ENCODE measurements at places on chromosomes 6 and 20.

DNA sequence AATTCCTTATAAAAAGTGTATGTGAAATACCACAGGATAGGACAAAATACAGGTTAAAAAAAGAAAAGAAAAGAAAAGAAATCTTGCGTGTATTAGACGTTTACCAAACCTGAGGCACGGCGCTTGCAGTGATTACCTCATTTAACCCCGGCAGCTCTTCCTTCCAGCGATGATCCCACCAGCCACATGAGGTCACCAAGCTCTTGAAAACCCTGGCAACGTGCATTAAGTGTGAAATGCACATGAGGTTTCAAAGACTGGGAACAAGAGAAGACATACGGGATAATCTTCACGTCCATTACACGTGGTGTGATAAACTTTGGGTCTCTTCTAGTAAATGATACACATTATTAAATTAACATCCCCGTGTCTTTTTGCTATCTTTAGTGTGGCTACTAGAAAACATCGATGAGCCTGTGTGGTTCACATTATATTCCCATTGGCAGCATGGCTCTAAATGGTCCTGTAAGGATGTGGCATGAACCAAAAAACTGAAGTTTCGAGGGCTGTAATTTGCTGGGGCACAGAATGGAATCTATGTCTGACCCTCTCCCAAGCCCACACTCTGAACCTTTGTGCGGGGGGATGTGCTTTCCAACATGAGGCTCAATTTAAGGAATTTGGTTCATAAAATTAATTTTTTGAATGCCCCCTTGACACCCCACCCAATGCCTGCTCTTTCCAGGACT is 59.2 kb upstream of the THBS2 start:
- DNase-seq: no peak

GRCh38 chr6:79246891-79247290 is 12.4 kb upstream of the HMGN3 start:
- no peak for DNase-seq

GRCh38 chr6:35272005-35272404 is 12.5 kb downstream of the ZNF76 start:
- no peak for DNase-seq

- DNase-seq: no peak
Measured at GRCh38 chr20:63578224-63579016, 4.4 kb upstream of the HELZ2 start.

DNA sequence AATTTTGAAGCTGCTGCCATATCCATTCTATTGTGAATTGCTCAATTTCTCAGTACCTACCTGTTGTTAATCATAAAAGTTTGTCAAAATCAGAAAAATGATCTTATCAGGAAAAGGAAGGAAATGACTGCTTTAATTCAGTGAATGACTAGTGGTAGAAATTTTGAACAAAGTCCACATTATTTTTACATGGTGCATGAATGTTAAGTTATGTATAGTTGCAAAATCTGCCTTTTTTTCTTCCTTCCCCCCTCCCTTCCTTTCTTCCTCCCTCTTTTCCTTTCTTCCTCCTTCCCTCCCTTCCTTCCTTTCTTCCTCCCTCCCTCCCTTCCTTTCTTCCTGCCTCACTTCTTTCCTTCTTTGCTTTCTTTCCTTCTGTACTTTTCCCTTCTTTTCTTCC is 127.1 kb upstream of the TSHZ2 start:
- no peak for DNase-seq

- no peak for DNase-seq
Measured at GRCh38 chr6:40946738-40947301, 92.2 kb downstream of the UNC5CL start.

DNA sequence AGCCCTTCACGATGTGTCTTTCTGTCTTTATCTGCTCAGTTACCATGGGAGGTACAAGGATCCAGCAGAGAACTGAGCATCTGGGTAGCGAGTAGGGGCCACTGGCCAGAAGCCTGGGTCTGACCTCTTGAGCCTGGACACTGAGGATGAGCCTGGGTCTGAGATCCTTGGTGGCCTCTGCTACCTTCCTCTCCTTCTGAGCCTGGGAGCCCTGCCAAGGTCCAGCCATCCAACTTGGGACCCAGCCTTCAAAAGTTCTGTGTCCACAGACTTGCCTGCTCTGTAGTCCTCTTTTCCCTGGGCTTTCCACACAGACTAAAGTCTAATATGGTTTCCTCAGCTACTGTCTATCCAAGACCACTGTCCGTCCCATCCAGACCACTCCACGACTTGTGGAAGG is 60.2 kb upstream of the NAA20 start:
- no peak for DNase-seq

GRCh38 chr6:21128601-21129000 is 464.9 kb upstream of the SOX4 start:
- DNase-seq: no peak

DNA sequence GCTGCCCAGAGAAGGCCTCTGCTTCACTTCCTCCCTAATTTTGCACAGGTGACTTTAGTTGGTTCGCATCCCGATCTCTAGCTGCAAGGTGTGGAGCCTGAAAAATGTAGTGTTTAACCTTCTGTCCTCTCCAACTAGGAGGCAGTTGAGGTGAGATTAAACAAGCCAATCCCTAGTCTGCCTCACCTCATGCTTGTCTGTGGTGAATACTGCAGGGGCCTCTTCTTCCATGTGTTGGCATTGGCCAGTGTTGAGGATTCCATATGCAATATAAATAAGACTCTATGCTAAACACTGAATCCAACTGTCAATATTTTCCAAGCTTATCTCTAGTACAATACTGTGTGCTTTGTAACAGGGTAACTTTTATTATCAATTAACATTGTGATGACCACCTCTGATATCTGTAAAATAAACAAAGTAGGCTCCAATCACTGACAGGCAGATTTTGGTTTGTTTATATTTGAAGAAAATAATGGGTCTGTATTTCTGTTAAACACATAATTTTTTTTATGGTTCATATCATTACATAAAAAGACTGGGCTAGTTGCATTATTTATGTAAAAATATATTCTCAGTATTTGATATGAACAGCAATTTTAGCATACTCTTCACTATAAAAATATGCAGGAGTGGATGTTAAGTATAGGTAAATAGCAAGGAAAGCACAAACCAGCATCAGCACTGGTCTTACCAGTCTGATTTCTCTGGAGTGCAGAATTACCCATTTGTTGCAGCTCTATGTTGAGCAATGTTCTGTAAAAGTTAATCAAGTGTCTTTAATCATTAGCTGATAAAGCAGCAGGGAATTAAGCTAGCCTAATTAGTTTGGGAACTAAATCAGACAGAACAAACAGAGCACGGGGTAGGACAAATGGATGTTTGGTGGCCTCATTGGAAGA is 74.0 kb downstream of the ANKRD6 start:
- DNase-seq: no peak

DNA sequence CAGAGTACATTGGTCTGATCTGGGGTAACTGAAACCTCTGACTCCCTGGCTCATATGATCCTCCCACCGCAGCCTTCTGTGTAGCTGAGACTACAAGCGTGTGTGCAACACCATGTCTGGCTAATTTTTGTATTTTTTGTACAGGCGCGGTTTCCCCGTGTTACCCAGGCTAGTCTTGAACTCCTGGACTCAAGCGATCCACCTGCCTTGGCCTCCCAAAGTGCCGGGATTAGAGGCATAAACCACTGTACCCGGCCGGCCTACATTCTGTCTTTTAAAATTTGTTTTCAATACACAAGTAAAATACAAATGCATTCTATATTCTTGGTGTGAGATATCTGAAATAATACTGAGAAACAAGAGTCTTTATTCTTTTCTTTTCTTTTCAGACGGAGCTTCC is 1.7 kb upstream of the CBFA2T2 start:
- no peak for DNase-seq

- DNase-seq: no peak
Measured at GRCh38 chr6:36698871-36699271, 1.2 kb downstream of the RAB44 start.

DNA sequence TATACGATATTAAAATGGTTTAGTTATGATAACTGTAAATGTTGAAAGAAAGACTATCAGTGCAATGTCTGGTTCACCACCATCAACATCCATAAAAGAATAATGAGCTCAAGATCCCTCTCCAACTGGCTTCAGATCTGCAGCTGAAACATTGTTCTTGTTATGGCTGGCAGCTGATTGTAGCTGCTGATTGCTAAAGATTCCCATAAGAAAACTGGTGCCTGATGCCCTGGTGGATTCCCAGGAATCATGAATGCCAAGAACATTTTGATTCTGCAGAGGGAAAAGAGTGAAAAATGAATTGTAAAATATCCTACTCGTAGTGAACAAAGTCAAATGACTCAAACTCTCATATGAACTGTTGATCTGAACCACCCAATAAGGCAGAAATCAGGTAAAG is 1160.2 kb downstream of the EPHA7 start:
- no peak for DNase-seq

- no peak for DNase-seq
Measured at GRCh38 chr6:90537723-90538258, 49.1 kb downstream of the MAP3K7 start.

- no peak for DNase-seq
Measured at GRCh38 chr6:108650325-108650724, 89.6 kb downstream of the FOXO3 start.

DNA sequence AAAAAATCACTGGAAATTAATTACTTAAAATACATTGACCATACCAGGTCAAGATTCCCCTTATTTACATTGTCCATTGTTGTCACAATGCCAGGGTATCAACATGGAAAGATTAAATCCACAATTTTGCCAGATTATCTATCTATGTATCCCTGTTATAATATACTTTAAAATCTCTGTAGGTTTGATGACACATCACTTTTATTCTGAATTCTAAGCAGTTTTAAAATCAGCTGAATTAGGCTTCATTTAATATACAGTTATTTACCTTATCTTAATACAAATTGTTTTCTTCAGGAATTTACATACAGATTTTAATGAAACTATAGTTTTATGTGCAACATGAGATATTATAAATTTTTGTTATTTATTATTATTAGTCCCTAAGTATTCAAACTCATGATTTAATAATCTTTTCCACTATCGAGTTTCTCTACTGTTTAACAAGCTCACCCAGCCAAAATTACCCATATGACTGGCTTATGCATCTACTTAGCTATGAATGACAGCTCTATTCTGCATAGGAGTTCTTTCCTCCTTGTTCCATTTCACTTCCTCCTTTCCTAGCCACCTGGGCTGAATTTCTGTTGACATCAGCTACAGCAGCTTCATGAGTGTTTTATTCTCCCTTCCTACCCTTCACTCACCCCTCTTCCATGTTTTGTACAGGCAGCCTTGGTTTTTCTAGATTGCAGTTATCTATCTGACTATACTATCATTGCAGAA is 654.2 kb upstream of the MAP3K7 start:
- DNase-seq: no peak

GRCh38 chr6:15911753-15912504 is 217.0 kb upstream of the MYLIP start:
- DNase-seq: no peak

GRCh38 chr6:157107915-157108651 is 215.2 kb downstream of the TMEM242 start:
- DNase-seq: no peak

DNA sequence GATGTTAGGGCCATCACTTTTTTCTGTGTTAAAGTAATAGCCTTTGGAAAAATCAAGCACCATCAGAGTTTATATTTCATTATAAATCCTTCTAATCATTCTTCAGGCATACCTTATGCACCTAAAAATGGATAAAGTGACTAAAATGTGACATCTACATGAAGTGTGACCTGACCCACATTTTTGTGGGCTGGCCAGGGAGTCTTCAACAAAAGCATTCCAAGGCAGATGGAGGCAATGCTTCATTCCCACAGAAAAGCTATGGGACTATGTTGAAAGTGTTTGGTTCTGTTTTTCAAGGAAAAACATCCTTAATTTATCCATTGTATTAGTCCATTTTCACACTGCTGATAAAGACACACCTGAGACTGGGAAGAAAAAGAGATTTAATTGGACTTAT is 58.8 kb upstream of the LTV1 start:
- DNase-seq: no peak

GRCh38 chr6:69584913-69585729 is 211.7 kb downstream of the LMBRD1 start:
- no peak for DNase-seq

- DNase-seq: no peak
Measured at GRCh38 chr20:37407019-37407566, 61.2 kb downstream of the SRC start.

DNA sequence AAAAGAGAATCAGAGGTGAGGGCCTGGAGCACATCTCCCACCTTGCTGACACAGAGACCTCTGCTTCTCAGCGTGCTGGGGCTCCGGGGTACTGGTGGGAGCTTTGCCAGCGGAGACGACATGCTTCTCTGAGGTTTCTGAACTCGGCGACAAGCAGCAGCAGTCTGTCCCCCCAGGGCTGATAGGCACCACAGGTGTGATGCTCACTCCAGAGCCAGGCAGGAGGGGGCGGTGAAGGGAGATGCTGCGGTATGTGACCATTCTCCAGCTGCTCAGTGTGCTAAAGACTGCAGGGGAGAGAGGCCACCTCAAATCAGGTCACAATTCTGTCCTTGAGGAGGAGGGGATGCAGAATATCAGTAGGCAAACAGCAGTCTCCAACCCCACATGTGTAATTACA is 219.9 kb downstream of the ALDH8A1 start:
- no peak for DNase-seq

GRCh38 chr6:93176070-93176469 is 243.3 kb downstream of the EPHA7 start:
- DNase-seq: no peak

DNA sequence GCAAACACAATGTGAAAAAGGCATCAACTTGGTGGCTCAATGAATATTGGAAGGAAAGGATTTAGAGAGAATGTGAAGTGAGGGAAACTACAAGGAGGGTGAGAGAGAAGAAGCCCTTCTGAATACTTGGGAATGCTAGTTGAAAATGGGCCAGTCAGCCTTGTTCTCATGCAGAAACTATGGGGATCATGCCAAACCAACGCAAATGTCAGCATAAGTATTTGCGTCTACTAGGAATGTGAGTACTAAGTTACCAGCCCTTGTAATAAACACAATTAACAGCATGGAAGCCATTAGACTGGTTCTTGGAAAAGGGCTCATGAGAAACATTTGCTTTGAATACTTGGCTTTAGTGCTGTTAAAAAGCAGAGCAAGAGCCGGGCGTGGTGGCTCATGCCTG is 54.9 kb upstream of the AIG1 start:
- no peak for DNase-seq

GRCh38 chr20:40491009-40491590 is 197.9 kb downstream of the MAFB start:
- DNase-seq: no peak

DNA sequence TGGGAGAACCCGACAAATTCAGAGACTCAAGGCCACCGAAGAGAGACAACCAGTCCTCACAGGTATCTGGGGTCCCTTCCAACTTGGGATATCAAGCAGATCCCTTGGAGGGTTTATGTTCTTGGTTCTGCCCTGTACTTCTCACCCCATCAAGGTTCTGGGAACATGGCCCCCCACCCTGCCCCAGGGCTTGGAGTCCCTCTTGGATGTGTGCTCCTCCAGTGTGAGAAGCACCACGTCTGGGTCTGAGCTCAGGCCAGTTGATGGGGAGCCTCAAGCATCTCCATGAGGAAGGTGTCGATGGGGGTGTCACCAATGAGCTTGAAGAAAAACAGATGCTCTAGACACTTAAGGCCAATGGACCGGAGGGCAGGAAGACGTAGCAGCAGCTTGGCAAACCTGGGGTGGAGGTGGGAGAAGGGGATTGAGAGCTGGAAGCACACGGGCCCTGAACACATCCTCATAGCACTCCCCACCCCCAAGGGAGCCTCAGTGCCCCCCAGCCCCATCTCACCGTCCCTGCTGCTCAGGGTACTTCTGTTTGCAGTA is 2.2 kb upstream of the COL11A2 start:
- no peak for DNase-seq

Data from 8988T (cell line).